ENCODE measurements at places on chromosomes 6 and 20.

DNA sequence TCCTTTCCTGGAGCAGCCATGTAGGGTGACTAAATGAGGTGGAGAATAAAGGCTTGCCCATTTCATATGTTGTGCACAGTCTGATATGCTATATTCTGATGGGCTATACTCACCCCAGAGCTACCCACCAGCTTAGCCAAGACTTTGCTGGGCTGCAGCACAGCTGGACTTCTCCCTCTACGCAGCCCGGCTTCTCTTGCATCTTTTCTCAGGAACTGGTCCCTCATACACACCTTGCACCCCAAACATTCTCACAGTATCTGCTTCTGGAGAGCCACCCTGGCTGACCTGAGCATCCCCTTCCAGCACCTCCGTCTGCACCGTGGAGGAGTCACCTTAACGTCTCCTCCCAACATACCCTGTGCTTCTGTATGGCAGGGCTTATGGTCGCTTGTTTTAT lies 150.8 kb upstream of the PMEPA1 start:
- no peak for DNase-seq

DNA sequence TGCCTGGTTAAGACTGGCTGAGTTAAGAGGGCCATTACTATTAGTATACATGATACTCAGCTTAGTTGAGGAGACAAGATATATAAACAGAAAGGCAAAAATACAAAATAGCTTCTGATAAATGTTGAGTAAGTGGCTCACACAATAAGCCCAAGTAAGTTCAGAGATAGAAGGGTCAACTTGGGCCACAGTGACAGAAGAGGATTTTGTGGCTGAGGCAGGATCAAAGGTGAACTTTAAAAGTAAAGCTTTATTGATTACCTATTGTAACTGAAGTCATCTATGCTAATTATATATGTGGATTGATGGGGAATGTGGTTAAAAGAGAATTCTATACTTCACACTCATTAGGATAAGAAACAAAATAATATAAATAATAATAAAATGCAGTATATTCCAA lies 80.8 kb downstream of the PHACTR2 start:
- DNase-seq: no peak

GRCh38 chr6:141309295-141309694 lies 823.4 kb upstream of the GJE1 start:
- peak; percentile 66 for DNase-seq

- DNase-seq: no peak
These were observed 121.0 kb downstream of the SASH1 start for GRCh38 chr6:148463671-148464070.

GRCh38 chr6:67047996-67048395 lies 1341.0 kb upstream of the EYS start:
- no peak for DNase-seq

DNA sequence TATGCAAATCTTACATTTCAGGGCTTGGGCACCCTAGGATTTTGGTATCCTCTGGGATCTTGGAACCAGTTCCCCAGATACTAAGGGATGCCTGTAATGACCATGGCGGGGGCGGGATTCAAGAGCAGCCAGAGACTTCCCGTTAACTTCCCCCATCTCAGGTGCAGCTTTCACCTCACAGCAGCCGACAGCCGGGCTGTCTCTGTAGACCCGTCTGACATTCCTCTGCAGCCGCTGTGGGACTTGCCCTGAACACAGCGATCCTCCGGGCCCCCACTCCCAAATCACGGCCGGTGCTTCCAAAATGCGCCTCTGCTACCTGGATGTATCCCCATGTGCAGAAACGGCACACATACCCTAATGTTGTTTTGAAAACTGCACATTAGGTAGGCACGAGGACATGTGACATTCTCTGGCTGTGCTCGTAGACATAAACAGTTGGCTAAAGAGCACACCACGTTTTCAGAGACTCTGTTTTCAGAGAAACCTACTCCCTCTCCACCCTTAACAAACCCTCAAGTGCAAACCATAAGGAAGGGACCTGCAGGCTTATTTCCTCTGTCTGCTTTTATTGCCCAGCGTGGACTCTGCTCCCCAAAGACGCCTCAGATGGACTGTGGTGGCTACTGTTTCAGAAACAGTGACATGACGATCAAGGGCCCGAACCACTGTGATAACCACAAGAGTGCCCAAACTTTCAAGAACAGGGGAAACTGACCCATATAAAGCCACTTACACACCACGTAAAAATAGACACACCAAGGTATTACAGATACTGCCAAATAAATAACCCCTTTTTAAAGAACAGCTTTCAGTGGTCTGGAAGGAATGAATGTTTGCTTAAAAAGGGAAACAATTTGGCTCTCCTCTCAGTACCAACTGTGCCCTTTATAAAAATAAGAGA lies 72.9 kb upstream of the FOXC1 start:
- DNase-seq: no peak

GRCh38 chr6:2429460-2429859 lies 184.1 kb upstream of the GMDS start:
- no peak for DNase-seq

- DNase-seq: no peak
These were observed 70.2 kb upstream of the CD93 start for GRCh38 chr20:23156170-23156841.

- DNase-seq: no peak
These were observed 51.3 kb downstream of the PSMG4 start for GRCh38 chr6:3310051-3310448.

DNA sequence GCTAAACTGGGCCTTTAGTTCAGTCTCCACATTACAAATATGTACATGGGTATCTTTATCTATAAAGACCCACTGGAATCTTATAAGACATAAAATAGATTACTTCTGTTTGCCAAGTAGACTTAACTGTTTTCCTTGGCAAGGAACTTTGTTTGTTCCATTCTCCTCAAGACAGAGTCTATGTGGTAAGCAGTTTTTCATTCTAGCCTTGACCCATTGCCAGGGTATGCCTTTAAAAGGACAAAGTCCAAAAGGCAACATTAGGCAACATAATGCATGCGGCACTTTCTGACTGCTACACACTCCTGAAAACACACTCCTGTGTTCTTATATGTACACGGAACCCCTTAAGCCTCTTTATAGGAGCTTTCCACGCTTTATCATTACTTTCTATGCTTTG lies 20.4 kb downstream of the VNN1 start:
- DNase-seq: no peak

GRCh38 chr6:157789861-157790260 lies 33.2 kb upstream of the SNX9 start:
- no peak for DNase-seq

DNA sequence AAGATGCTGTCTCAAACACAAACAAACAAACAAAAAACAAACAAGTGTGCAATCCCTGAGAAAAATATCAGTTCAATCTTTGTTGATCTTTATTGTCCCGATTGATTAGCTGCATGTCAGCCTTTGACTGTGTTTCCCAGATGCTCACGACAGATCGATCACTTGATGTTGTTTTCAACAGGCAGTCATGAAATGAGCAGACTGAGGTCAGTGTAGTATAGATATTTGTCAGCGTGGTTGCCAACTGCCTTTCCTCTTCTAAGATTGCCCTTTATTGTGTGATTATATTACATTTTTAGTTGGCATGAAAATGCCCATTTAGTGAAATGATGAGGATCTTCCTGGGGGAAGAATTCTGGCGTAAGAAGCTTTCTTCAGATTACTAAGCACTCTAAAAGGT lies 25.6 kb downstream of the UTRN start:
- DNase-seq: no peak

GRCh38 chr20:23083553-23084220 lies 2.4 kb downstream of the CD93 start:
- no peak for DNase-seq

GRCh38 chr20:1567392-1568162 lies 10.1 kb upstream of the SIRPD start:
- no peak for DNase-seq

DNA sequence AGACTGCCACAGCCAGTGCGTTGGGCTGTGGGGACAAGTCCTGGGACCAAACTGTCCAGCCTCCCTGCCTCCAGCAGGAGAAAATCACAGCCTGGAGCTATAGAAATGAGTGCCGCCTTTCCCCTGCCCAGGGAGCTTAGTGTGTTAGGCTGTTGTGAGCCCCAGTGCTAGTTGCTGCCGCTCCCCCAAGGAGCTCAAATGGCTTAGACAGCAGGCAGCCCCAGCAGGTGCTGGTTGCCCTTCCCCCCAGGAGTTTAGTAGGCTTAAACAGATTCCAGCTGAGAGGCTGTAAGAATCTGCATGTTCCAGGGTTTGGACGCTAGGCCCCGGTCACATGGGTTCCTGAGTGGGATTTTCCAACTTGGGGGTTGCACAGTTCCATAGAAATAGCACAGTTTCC lies 27.2 kb upstream of the HMGN3 start:
- peak; percentile 29 for DNase-seq

- DNase-seq: no peak
These were observed 142.1 kb upstream of the SULF2 start for GRCh38 chr20:47927385-47927851.
